Activated CD4-positive, alpha-beta T cell treated with anti-CD3 and anti-CD28 coated beads, Interleukin-2, amount 50 U/mL, for 1 hour (primary cell): ENCODE measurements at places on chromosomes 5 and 9.

GRCh38 chr5:31197183-31197582, 3.7 kb downstream of the CDH6 start:
- no peak for DNase-seq

- no peak for DNase-seq
These were observed 263.4 kb downstream of the SEC61B start for GRCh38 chr9:99485459-99485858.

GRCh38 chr9:93094658-93095204, 1.3 kb upstream of the CARD19 start:
- no peak for DNase-seq

DNA sequence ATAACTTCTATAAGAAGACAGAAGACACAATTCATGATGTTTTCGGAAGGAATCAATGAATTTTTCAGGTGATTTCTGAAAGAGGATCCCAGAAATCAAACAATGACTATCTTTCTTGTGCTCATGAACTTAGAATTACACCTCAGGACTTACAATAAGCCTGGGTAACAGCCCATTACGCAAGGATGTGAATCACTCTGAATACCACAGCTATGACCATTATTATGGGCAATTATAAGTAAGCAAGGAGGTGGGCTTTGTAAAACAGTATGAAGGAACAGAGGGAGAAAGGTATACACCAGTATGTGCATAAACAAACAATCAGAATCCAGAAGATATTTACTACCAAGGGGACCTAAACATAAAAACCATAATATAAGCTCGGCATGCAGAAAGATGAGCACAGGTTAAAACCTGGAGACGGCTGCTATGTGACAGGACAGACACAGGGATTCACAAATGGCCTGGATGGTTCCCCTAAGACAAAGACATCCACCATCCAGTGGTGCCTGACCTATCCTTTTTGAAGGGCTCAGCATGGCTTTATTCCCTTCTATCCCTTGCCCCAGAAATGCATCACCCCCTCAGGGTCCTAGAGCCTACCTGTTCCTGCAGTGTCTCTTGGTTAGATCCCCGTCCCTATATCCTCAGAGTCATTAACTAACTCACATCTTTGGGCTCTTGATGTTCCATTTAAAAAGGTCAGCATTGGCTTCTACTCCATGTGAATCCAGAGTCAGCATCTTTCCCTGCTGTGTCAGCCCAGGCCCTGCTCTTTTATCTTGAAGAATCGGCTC, 21.8 kb upstream of the PPP2CA start:
- DNase-seq: no peak

DNA sequence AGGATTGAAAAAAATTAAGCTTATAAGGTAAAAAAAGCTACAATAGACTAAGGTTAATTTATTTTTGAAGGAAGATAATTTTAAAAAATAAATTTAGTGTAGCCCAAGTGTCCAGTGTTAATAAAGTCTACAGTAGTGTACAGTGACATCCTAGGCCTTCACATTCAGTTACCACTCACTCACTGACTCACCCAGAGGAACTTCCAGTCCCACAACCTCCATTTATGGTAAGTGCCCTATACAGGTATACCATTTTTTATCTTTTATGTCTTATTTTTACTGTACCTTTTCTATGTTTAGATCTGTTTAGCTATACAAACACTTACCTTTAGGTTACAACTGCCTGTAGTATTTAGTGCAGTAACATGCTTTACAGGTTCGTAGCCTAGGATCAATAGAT, 79.8 kb upstream of the ZNF462 start:
- DNase-seq: no peak

DNA sequence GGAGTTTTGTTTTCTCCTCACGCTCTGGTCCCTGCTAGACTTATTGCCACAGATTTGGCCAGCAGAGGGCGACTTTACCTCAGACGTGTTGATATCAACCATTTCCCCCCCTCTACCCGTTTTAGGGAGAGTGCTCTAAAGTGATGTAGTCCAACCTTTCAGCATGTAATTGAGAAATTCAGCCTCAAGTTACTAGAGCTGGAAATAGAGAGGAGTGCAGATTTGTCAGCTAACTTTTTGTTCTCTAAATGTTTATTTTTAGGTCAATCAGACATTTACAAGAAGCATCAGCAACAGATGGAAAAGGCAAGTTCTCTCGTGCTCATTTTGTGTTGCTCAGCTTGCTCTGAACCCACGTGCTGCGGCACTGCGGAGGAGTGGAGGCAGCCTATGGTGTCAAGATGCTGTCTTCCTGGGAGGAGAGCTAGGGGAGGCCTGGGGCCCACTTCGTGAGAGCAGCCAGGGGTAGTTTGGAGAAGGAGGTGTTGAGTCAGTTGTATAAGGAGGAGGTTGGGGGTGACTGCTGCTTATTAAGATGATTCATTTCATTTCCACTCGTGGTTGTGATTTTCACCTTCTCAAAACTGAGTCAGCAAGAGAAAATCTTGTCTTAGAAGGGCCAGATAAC, 53.6 kb downstream of the GPR107 start:
- peak; percentile 90 for DNase-seq

GRCh38 chr5:56326116-56326515, 93.0 kb upstream of the ANKRD55 start:
- DNase-seq: no peak

GRCh38 chr9:37383876-37384746, 38.4 kb upstream of the GRHPR start:
- DNase-seq: no peak

DNA sequence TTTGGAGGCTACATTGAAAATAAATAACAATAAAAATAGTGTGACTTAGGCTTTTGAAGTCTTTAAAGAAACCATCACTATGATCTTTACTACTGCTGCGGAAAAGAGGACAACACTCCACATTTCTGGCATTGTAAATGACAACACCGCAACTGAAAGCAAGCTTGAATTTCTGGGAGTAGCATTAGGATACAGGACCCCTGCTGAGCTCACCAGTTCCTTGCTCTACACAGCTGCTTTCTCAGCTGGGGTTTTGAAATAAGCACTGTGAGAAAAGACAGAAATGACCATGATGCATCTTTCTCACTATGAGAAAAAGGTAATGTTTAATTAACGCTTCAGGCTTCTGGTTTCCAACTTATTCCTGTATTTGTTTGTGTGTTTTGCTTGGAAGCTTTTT, 168.0 kb downstream of the TAF11L14 start:
- no peak for DNase-seq

DNA sequence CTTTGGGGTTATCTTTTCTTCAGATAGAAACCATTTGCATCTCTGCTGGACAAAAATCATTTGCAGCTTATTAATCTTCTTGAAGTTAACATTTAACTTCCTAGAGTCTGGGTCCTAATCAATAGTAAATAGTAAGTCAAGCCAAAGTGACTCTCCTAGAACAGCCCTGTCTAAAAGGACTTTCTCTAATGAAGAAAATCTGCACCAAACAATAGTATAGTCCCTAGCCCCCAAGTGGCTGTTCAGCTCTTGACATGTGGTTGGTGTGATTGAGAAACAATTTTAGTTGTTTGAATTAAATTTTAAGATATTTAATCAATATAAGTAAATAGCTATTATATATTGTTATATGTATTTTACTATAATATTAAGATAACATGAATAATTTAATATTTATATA, 64.6 kb upstream of the SHB start:
- DNase-seq: no peak

GRCh38 chr5:123007754-123008153, 28.8 kb downstream of the PPIC start:
- DNase-seq: no peak

DNA sequence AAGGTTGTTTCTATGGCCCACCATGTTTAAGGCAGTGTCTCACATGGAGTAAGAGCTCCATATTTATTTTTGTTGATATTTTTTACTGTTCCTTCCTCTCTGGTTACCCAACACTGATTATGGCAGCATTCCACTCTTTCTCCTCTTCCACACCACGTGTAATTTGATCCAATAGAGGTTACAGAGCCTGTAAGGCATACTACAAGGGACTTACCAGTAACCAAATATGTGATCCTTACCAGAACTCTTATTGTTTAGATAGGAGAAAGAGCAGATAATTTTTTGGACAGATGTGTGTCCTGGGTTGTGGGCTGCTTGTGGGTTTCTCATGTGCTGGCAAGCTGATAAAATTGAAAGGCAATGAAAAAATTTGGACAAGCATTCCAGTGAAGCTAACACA, 261.3 kb downstream of the TMEM167A start:
- DNase-seq: no peak

- DNase-seq: no peak
These were observed 146.0 kb upstream of the NMUR2 start for GRCh38 chr5:152551061-152551460.

GRCh38 chr5:81146031-81146430, 87.1 kb upstream of the CKMT2 start:
- no peak for DNase-seq

- DNase-seq: no peak
These were observed 391.6 kb upstream of the CHD1 start for GRCh38 chr5:99320436-99320835.

GRCh38 chr9:20593537-20593936, 28.8 kb downstream of the MLLT3 start:
- no peak for DNase-seq

GRCh38 chr9:70683841-70684240, 269.4 kb upstream of the KLF9 start:
- no peak for DNase-seq

DNA sequence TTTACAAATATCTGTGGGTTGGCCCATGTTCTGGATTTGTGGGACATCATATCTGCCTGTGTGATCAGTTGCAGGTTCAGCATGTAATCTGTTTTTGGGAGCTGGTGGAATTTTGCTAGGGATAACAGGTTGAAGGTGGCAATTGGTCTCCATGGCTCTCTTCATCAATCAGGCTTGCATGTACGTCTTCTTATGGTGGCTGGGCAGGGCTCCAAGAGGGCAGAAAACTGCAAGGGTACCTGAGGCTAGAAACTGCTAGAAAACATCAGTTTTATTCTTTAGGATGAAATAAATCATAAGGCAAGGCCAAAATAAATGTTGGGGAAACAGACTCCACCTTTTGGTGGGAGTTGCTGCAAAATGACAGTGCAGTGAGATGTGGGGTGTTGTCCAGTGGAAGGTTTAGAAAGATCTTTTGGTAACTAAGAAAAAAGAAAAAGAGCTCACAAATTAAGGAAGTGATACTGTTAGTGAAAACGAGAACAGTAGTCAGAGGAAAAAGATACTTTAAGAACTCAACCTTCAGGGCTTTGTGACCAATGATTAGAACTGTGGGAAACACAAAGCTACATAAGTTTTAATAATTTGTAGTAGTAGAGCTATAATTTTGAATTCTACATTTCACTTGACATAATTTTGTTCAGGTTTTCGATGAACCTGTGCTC, 300.7 kb upstream of the IZUMO3 start:
- DNase-seq: no peak

- no peak for DNase-seq
These were observed 1126.2 kb upstream of the CDH9 start for GRCh38 chr5:28164568-28164967.

DNA sequence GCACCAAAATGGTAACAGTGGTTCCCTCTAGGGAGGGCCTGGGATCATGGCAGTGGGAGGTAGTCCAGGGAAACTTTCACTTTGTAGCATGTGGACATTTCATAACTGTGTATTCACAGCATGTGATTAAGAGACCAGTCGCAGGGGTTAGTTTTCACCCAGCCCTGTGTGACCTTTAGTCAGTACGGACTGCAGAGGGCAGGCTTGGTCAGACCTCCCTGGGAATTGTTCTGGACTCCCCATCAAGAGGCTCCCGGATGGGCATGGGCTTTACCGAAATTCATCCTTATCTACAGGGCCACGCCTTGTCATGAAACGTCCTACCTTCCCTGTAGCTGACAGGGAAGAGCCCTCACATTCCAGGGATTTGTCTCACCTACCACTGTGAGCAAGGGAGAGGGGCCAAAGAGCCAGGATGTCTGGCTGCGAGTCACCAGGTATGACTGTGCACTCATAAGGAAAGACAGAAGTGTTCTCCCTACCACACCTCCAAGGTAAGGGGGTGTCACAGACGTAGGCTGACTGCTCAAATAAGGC, 19.9 kb downstream of the GPX3 start:
- DNase-seq: no peak

DNA sequence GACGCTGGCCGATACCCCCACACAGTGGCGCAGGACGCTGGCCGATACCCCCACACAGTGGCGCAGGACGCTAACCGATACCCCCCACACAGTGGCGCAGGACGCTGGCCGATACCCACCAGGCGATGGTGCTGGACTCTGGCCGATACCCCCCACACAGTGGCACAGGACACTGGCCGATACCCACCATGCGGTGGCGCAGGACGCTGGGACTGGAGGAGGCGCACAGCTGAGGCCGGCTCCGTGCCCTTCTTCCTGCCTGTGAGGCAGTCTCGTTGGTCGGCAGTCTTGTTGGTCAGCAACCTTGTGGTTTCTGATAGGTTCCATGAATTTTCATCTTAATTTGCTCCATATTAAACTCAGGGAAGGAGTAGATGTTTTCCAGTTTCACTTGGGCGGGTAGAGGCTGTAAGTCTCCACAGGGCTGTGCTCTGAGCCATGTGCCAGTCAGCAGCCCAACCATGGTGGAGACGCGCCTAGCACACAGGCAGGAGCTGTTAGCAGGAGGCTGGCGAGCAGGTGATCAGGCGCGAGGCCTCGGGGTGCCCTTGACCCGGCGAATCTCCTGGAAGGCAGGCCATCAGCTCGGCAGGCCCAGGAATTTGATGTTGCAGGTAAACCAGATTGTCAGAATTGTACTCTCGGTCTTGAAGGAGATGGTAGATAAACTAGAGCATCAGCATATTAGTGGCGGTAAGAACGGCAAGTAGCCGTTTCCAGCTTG, 75.6 kb downstream of the EHMT1 start:
- DNase-seq: no peak

- no peak for DNase-seq
These were observed 23.3 kb upstream of the ACO1 start for GRCh38 chr9:32360983-32361673.

- no peak for DNase-seq
These were observed at the start of gene SH3GL2 for GRCh38 chr9:17578911-17579793. Gene SH3GL2, plus strand, starts transcription at chr9:17579066.

DNA sequence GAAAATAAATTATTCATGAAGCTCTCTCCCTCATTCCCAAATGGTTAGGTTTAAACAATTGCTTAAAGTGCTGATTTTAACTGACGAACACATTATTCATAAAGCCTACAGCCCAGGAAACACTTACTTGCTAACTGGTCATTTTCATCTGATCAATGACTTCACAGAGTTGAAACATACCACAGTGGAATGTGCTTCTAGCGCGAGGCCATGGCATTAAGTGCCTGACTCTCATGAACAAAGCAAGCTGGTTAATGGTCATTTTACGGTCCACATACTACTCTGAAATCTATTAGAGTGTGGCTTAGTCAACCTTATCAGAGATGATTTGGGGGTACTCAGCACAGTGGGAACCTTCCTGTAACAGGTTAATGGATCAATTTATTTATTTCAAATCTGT, 114.6 kb downstream of the MED27 start:
- no peak for DNase-seq

DNA sequence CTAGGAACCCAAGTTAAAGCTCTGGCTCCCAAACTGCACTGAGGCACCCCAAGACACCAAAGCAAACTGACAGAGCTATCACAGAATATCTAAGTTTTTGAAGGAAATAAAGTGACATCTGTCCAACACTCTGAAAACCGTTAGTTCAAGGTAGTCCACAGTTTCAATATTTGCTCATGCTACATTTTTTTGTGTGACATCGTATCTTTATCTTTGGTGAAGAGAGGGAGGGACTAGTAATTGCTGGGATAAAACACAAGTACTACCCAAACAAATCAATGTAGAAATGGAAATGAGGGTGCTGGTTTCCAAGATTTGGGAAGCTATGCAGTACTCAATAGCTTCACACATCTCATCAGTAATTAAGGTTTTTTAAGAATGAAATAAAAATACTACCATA, 20.6 kb downstream of the LIFR start:
- DNase-seq: no peak
